Calu3 (cell line): ENCODE measurements at places on chromosomes 13 and 19. TPM values are rescaled to one million over a fixed set of nuclear protein-coding genes. Genes with fewer than 3 reads are reported as not detected.

Gene KLK5
- 0.24 and 0.38 TPM in 2 replicates for total RNA-seq

Gene VSTM2B
- not detected in 2 replicates for total RNA-seq

Gene SSC5D
- total RNA-seq = 0.26 and 0.69 TPM in 2 replicates

Gene LRRC63
- total RNA-seq = 0.32 and 0.38 TPM in 2 replicates

Gene SOX1
- not detected in 2 replicates for total RNA-seq

Gene LILRB1
- total RNA-seq = not detected in 2 replicates

Gene FCAR
- total RNA-seq = not detected in 2 replicates

Gene NKPD1
- 0.64 TPM in 2 replicates for total RNA-seq

GRCh38 chr19:54795758-54796157 is 7.7 kb upstream of the KIR2DL4 start:
- H3K4me3 ChIP-seq = no peak overlapping the region
- H3K36me3 ChIP-seq = no peaks in the 10 kb centered on the region
- H3K27me3 ChIP-seq = peaks cover 53% of the 10 kb centered on the region
- no peaks in the 10 kb centered on the region for H3K4me1 ChIP-seq
- DNase-seq = no peak

DNA sequence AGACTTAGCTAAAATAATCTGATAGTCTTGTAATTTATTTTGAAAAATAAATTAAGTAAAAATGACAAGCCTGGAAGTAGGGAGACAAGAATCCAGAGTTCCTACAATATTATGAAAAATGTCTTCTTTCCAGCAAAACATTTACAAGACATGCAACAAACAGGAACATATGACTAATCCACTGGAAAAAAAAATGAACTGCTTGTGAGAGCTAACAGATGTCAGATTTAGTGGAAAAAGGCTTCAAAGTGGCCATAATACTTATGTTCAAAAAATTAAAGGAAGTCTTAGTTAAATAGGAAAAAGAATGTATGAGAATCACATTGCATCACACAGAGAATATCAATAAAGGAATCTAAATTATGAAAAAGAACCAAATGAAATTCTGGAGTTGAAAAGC is 2082.0 kb upstream of the PCDH20 start:
- H3K27me3 ChIP-seq = no peaks in the 10 kb centered on the region
- no peak overlapping the region for H3K4me3 ChIP-seq
- no peak for DNase-seq
- no peaks in the 10 kb centered on the region for H3K4me1 ChIP-seq
- H3K36me3 ChIP-seq = no peaks in the 10 kb centered on the region

- peaks cover 69% of the 10 kb centered on the region for H3K36me3 ChIP-seq
- peak overlapping the region; percentile 64 for H3K27ac ChIP-seq
- H3K4me1 ChIP-seq = peaks cover 11% of the 10 kb centered on the region
- peak overlapping the region; percentile 92 for H3K4me3 ChIP-seq
- peak; percentile 5 for DNase-seq
- H3K27me3 ChIP-seq = no peaks in the 10 kb centered on the region
Measured at GRCh38 chr19:34428549-34429285, 536 bp downstream of the UBA2 start.

DNA sequence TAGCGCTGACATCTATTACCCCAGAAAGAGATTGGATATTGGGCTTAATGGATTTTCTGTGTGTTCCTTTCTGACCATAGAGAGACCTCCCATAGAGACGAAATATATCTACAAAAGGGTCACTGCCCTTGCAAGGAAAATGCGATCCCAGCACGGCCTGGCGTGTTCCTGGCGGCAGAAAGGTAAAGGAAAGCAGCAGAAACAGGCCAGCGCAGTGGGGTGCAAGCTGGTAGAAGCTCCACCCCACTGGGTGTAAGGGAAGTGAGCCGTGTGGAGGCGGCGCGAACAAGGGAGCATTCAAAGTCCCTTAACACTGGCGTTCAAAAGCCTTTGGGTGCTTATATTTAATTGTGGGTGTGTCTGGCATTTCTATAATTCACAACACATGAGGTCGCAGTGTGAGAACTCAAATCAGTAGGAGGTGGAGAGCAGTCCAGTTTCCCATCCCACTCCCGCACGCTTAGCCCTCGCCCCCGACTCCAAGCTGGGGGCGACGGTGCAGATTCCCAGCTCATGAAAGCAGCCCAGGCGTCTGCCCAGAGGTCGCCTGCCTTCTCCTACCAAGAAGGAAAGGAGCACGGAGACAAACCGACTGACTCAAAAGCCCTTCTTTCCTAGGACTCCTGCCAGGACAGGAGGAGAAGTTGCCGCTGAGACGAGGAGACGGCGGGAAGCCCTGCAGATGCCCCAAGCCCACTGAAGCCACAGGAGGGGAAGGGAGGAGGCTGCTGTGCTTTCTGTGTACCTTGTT is 478.4 kb downstream of the FOXO1 start:
- H3K4me1 ChIP-seq = peaks cover 16% of the 10 kb centered on the region
- no peaks in the 10 kb centered on the region for H3K36me3 ChIP-seq
- DNase-seq = no peak
- no peak overlapping the region for H3K4me3 ChIP-seq

- no peaks in the 10 kb centered on the region for H3K4me1 ChIP-seq
- H3K27me3 ChIP-seq = peaks cover 32% of the 10 kb centered on the region
- no peak overlapping the region for H3K27ac ChIP-seq
- no peak for DNase-seq
Measured at GRCh38 chr13:112450118-112450903, 74.2 kb downstream of the SPACA7 start.

GRCh38 chr13:44692173-44692713 is 116.1 kb upstream of the TSC22D1 start:
- no peak overlapping the region for H3K4me3 ChIP-seq
- no peaks in the 10 kb centered on the region for H3K27me3 ChIP-seq
- DNase-seq = no peak
- no peaks in the 10 kb centered on the region for H3K36me3 ChIP-seq

DNA sequence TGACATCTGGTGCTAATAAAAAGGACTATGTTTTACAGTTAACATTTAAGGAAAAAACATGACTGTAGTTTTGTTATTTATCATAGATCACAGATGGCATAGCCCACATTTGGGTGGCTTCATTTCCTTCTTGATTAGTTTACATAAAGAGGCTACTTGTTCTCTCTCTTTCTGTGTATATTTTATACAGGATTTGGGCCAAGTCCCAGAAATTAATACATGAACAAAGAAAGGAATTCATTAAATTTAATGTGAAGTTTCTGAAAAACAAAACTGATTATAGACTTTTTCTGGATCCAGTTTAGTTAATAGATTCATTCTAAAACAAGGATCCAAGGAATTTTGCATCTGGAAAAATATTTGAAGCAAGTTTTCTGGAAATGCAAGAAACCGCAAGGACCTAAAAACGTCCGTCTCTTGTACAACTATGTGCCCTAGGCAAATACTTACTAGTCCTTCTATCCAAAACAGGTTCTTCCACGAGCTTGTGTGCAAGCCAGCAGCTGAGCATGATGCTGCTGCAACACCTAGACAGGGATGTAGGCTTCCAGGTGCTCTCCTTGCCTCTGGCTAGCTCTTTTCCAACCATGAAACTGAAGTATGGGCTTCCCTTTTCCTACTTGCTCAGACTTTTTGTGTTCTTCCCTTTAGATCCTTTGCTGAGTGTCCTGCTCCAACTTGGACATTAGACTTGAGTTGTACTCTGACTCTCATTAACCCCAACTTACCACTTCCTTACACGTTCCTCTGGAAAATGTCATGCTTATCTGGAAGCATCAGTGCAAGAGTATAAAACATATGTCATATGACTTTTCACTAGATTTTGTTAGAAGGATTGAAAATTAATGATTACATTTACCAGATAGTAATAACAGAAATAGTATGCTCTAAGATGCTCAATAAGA is 161.5 kb upstream of the STARD13 start:
- H3K27me3 ChIP-seq = no peaks in the 10 kb centered on the region
- H3K27ac ChIP-seq = no peak overlapping the region
- H3K36me3 ChIP-seq = no peaks in the 10 kb centered on the region
- H3K4me1 ChIP-seq = peaks cover 9% of the 10 kb centered on the region
- H3K4me3 ChIP-seq = no peak overlapping the region
- DNase-seq = no peak

GRCh38 chr13:102017248-102017647 is 384.6 kb downstream of the FGF14 start:
- no peak overlapping the region for H3K4me3 ChIP-seq
- no peaks in the 10 kb centered on the region for H3K36me3 ChIP-seq
- no peak overlapping the region for H3K27ac ChIP-seq
- DNase-seq = no peak
- peaks cover 26% of the 10 kb centered on the region for H3K4me1 ChIP-seq
- peaks cover 13% of the 10 kb centered on the region for H3K27me3 ChIP-seq

- H3K36me3 ChIP-seq = no peaks in the 10 kb centered on the region
- no peak overlapping the region for H3K4me3 ChIP-seq
- no peaks in the 10 kb centered on the region for H3K27me3 ChIP-seq
- no peak for DNase-seq
- H3K4me1 ChIP-seq = peaks cover 10% of the 10 kb centered on the region
Measured at GRCh38 chr13:36872621-36873020, 47.4 kb downstream of the SMAD9 start.

DNA sequence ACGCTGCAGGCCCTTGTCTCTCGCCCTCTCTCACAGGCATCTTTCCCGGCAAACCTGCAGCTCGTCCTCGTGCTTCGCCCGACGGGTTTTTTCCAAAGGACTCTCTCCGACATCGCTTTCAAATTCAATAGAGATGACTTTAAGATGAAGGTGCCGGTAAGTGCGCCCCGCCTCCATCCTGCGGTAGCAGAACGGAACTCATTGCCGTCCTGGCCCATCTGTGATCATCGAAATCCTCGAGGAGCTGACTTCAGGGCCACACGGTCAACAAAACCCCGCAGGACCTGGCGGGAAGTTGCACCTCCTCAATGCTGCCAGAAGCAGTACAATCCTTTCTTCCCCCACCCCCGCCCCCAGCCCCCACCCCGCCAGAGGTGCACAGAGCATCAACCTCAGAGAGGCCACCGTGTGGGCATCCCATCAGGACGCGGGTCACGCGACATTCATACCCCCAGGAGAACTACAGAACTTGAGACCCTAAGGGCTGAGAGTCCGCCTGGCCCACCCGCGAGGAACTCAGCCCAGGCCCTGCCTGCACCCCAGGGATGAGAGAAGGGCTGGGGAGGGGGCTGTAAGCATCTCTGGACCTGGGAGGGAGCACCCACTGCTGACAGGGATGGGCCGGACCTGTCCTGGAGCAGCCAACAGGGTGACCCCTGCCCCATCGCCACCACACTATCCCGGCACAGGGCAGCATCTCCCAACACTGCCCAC is 44.9 kb upstream of the F7 start:
- no peak for DNase-seq
- H3K27ac ChIP-seq = no peak overlapping the region
- H3K27me3 ChIP-seq = no peaks in the 10 kb centered on the region
- no peaks in the 10 kb centered on the region for H3K36me3 ChIP-seq
- H3K4me3 ChIP-seq = no peak overlapping the region
- no peaks in the 10 kb centered on the region for H3K4me1 ChIP-seq

DNA sequence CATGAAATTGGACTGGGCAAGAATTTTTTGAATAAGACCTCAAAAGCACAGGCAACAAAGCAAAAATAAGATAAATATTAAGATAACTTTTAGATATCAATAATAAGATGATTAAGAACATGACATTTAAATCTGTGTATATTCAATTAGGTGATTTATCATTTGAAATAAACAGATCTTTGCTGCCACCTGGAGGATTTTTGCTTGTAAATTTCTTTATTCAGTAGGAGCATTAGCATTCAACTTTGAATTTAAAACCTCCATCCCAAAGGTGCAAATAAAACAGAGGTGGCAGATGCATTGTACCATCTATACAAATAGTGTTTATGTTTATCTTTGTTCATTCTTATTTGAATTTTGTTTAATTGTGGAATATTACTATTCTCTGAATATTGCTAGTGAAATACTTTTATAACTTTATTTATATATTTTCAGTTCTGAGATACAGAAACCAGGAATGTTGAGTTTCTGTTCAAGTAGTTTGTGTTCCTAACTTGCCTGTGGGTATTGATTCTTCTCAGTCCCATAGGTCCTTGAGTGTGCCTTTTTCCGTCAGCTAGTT is 20.9 kb downstream of the COG6 start:
- H3K36me3 ChIP-seq = peaks cover 13% of the 10 kb centered on the region
- no peak overlapping the region for H3K4me3 ChIP-seq
- DNase-seq = peak; percentile 16
- no peaks in the 10 kb centered on the region for H3K27me3 ChIP-seq

- no peaks in the 10 kb centered on the region for H3K27me3 ChIP-seq
- H3K27ac ChIP-seq = no peak overlapping the region
- peaks cover 11% of the 10 kb centered on the region for H3K4me1 ChIP-seq
- DNase-seq = no peak
- no peaks in the 10 kb centered on the region for H3K36me3 ChIP-seq
- no peak overlapping the region for H3K4me3 ChIP-seq
Measured at GRCh38 chr13:35926859-35927530, 204.2 kb downstream of the DCLK1 start.

- no peak for DNase-seq
- peaks cover 11% of the 10 kb centered on the region for H3K36me3 ChIP-seq
- no peaks in the 10 kb centered on the region for H3K27me3 ChIP-seq
- H3K4me1 ChIP-seq = peaks cover 11% of the 10 kb centered on the region
Measured at GRCh38 chr13:33544308-33544707, 258.8 kb upstream of the STARD13 start.

GRCh38 chr13:111845621-111846351 is 221.2 kb upstream of the SOX1 start:
- no peak overlapping the region for H3K4me3 ChIP-seq
- no peaks in the 10 kb centered on the region for H3K36me3 ChIP-seq
- no peak overlapping the region for H3K27ac ChIP-seq
- no peaks in the 10 kb centered on the region for H3K27me3 ChIP-seq
- no peaks in the 10 kb centered on the region for H3K4me1 ChIP-seq

DNA sequence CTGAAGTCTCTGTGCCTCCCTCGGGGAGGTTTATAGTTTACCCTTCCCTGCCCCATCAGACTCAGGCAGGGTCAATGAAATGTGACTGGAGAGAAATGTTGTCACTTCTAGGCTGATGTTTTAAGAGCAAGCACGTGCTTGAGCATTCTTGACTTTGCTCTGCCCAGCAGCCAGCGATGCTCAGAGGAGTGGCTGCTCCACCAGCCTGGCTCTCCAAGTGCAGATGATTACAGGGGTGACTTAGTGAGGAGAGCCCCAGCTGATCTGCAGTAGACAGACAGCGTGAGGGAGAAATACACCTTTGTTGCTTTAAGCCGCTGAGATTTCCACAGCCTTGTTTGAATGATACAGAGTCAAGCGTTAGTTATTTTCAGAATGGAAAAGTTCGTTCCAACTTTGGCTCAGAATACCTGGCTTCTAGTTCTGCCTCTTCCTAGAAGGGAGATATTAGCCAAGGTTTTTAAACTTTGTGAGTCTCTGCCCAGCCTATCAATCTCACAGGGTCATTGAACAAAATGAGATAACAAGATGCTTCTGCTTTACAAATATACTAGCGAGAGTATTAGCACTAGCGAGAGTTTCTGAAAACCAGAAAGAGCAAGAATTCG is 143.6 kb downstream of the OXGR1 start:
- no peaks in the 10 kb centered on the region for H3K4me1 ChIP-seq
- no peak overlapping the region for H3K4me3 ChIP-seq
- no peak for DNase-seq
- peaks cover 56% of the 10 kb centered on the region for H3K27me3 ChIP-seq
- no peaks in the 10 kb centered on the region for H3K36me3 ChIP-seq
- H3K27ac ChIP-seq = no peak overlapping the region

DNA sequence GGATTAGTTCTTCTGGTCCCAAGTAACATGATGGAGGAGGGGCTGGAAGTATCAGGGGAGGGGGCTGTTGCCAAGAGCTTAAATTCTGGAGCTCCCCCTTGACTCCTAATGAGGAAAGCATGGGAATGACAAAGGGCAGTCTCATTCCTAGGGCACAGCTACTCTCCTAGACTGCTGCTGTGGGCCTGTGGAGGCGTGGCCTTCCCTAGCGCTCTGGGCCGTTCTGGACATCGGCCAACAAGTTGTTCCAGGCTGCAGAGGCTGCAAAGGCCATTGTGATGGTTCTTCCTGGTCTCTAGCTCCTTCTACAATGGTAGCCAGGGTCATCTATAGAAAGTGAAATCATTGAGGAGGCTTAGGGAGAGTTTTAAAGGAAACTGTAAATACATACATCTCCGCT is 916.6 kb downstream of the DIAPH3 start:
- H3K4me1 ChIP-seq = no peaks in the 10 kb centered on the region
- H3K36me3 ChIP-seq = no peaks in the 10 kb centered on the region
- H3K4me3 ChIP-seq = no peak overlapping the region
- H3K27ac ChIP-seq = no peak overlapping the region
